Astrocyte of the spinal cord (primary cell): ENCODE measurements at places on chromosomes 7 and 10.
A peak's percentile ranks its signal among the peaks of the same experiment; 100 is the strongest.

DNA sequence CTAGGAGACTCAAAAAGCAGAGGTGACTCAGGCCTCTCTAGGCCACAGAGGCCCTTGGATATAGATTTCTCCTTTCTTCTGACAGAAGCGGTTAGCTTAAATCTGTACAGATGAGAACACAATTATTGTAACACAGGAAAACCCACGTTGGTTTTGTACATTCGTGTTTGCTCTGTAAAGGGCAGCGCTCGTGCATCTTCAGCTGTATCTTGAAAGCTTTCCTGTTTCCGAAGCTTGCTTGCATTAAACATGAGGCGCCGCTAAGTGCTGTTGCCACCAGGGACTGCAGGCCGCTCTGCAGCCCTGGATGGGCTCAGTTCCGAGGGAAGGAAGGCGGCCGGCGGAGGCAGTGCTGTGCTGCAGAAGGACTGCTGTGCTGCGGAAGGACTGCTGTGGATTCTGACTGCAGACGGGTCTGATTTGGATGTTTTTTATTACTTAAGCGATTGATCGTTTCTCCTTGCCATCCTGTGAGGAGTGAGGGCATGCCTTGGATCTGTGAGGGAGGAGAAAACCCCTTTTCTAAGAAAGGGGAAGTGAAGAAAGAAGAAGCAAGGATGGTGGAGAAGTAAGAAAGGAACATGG is 53.3 kb downstream of the FHIP2A start:
- peak; percentile 75 for DNase-seq

DNA sequence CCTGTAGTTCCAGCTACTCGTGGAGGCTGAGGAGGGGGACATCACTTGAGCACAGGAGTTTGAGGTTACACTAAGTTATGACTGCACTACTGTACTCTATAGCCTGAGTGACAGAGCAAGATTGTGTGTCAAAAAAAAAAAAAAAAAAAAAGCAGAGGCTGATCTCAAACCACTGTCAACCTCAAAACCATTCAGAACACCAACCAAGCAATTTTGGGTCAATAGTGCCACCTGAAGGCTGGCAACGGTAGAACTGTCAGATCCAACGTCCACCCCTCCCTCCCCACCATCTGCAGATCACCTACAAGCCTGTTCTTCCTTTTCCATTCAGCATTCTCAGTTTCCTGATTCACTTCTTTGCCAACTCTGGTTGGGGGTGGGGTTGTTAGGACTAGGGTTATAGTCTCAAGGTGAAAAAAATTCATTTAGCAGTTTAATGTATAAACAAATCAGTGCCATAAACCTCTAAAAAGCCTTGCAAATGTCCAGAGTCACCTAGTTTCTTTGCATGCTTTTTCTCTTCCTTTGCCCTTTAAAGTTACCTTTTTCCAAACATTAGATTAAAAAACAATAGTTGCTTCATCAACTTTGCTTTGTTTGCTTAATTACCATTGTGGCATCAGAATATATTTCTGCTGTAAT is 2.6 kb downstream of the MRPS33 start:
- peak; percentile 48 for DNase-seq

DNA sequence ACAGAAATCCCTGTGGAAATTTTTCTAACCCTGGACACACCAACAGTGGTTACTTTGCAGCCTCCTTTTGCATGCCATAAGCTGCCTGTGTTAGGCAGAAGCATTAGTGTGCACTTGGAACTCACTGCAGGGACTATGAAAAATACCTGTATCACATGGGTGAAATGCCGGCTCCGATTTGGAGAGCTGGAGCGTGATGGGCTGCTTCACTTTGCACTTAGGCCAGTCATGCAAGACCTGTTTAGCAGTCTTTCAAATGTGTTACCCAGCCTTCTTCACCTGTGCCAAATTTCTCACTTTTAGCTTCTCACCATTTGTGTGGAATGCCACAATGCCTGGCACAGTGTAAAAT is 11.3 kb downstream of the NCOA4 start:
- no peak for DNase-seq

GRCh38 chr7:154886591-154886990 is 116.3 kb downstream of the PAXIP1 start:
- DNase-seq, result no peak

DNA sequence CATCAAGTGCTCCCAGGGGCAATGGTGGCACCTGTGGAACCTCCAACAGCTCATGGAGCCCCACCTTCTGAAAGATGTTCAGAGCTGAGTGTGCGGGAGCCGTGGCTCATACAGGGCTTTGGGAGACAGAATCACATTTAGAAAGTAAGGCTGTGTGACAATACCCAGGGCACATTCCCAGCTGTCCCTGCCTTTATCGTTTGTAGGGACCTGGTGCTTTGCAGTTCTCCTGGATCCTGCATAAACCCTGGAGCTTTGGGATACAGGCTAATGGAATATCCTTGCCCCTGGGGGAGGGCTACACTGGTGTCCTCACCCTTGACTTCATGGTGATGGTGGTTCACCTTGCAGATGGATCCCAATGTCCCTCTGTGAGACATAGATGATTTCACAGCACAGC is 134.8 kb upstream of the LAMB4 start:
- no peak for DNase-seq

- DNase-seq, result no peak
These were observed 788.4 kb upstream of the SORCS1 start for GRCh38 chr10:107952649-107953556.

GRCh38 chr7:70654979-70655378 is 477.0 kb upstream of the GALNT17 start:
- DNase-seq, result no peak

DNA sequence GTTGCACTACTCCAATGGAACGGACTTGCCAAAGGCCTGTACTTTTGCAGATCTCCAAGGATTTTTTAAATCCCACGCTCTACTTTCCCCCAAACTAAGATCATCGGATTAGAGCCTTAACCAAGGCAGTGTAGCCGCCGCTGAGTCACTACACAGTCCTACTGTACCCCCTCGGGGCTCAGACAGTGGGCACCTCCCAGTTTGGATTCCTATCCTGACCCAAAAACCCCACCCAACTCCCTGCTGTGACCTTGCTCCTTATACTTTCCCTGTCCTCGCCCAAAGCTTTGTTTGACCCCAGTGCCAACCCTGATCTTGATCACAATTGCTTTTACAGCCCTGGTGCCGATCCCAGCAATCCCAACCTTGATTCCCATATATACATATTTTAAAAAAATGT is 17.5 kb upstream of the PLAU start:
- no peak for DNase-seq

DNA sequence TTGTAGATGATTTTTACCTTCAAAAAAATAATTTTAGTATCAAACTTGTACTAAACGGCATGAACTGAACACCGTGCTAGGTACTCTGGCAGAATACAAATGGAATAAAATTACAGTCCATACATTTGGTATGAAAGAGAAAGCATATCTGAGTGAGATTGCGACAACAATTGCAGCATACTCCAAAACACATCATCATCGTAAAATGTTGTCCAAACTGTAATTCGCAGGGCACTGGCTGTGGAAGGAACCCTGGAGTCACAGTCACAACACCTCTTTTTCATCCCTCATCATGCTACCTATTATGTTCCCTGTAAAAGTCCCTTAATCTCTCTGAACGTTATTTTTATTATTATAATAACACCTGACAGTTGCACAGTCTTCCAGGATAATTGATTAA is 13.5 kb downstream of the CREM start:
- DNase-seq, result no peak

DNA sequence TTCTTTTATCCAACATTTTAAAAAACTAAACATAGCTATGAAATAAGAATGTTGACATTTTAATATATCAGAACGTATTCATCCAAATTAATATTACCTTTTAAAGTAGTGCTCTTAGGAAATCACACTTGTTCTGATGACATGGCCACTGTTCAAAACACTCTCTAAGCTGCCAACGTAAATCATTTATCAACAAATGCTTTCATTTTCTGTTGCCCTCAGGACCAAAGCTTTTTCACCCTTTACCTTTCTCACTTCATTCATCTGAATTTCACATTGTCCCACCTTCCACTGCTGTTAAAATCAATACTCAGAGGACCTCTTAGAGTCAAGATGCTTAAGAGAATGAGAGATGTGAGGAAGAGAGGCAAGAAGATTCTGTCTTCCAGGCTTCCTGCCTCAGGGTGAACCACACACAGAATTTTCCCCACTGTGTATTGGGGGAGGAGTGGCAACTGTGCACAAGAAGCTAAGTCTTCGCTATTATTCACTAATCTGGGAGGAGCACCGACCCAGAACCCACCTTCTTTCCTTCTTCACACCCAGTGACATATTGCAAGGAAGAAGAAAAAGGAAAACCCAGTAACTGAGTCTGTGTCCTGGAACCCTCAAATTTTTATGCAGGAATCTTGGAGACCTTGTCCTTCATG is 21.0 kb downstream of the HIBADH start:
- DNase-seq, result peak; percentile 29

DNA sequence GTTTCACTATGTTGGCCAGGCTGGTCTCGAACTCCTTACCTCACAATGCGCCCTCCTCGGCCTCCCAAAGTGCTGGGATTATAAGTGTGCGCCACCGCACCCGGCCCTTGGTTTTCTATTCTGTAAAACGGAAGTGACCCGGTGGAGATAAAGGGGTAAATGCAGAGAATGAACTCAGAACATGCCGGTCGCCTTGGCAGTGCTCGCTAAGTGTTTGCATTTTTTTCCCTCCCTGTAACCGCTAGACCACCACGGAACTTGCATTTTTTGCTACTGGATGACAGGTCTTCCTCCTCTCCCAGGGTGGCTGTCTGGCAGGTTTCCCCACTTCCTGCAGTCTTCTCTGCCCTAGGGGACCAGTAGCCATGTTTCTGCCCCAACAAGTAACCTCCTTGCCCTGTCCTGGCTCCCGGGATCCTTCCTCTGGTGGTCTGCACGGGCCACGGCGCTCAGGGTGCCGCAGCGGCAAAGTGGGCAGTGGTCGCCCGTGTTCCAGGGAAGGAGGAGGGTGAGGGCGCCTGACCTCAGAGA is 18.8 kb upstream of the GNA12 start:
- DNase-seq, result peak; percentile 75

GRCh38 chr10:35752469-35753461 is 110.7 kb upstream of the FZD8 start:
- no peak for DNase-seq

DNA sequence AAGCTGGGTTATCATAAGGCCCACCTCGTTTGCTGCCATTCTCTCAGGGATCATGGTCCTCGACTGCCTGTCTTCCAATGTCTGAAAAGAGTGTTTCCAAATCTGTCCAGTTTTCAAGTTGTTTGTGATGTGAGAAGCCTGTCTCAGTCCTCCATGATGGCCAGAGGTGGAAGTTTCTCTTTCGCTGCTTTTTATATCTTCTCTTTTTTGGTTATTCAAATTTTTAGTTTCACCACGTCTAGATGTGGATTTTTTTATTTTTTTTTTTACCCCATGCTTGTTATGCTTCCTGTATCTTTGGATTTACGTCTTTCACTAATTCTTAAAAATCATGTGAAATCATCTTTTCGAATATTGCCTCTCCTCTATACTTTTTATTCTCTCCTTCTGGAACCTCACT is 6.1 kb upstream of the RBM33 start:
- no peak for DNase-seq

GRCh38 chr7:64626083-64626469 is 39.9 kb upstream of the ZNF107 start:
- no peak for DNase-seq

GRCh38 chr7:44333911-44334733 is 8.7 kb upstream of the CAMK2B start:
- DNase-seq, result peak; percentile 42

GRCh38 chr10:69636626-69637605 is 6.9 kb downstream of the FAM241B start:
- DNase-seq, result no peak

GRCh38 chr7:79692015-79692414 is 238.5 kb upstream of the MAGI2 start:
- DNase-seq, result peak; percentile 72

DNA sequence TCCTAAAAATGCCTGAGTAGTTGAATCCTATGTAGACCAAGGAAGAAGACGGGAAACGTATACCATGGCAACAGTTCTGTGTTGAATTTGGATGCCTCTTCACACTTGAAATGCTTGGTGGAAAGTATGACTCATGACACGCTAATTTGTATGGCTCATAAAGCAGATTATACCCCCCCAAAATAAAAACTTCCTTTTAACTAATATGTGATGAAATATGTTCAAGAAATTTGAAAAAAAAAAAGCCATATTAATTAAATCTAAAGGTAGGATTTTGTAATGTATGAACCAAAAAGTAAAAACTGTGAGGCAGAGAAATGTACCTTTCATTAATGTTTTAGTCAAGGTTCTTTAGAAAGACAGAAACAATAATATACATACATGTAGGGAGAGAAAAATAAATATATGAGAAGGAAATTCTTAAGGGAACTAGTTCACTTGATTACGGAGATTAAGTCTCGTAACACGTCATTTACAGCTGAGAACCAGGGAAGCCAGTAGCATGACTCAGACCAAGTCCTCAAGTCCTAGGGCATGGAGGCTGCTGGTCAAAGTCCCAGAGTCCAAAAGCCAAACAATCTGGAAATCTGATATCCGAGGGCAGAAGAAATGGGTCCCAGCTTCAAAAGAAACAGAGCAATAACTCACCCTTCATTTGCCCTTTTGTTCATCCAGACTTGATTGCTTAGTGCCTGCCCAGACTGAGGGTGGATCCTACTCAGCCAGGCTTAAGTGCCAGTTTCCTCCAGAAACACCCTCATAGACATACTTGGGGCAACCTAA is 485.1 kb downstream of the SEMA3D start:
- DNase-seq, result peak; percentile 96

GRCh38 chr7:113176836-113177235 is 58.5 kb upstream of the SMIM30 start:
- DNase-seq, result no peak

- no peak for DNase-seq
These were observed 16.0 kb upstream of the PPIF start for GRCh38 chr10:79331226-79331625.

DNA sequence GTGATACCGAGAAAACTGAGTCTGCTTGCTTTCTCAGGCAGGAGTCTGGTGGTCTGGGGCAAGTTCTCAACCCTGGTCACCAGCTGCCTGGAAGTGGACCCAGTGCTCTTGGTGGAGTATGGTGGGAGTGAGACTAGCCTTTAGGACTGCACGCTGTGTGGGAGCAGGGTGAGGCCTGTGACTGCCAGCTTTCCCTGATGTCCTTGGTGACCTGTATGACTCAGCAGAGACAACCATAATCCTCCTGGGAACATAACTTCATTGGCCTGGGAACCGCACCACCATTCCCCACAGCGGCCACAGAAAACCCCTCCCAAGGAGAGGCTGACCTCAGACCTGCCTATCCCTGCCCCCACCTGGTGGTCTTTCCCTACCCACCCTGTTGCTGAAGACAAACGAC is 139.5 kb upstream of the CHRM2 start:
- DNase-seq, result no peak

- no peak for DNase-seq
These were observed 59.6 kb upstream of the CDK13 start for GRCh38 chr7:39890411-39890810.

- DNase-seq, result peak; percentile 60
These were observed 13.1 kb downstream of the GNAT3 start for GRCh38 chr7:80498481-80499349.

GRCh38 chr10:125325326-125325725 is 165.0 kb upstream of the CTBP2 start:
- DNase-seq, result no peak
